ENCODE measurements at places on chromosomes 4 and X. TPM values are rescaled to one million over a fixed set of nuclear protein-coding genes. Genes with fewer than 3 reads are reported as not detected.
A peak's percentile ranks its signal among the peaks of the same experiment; 100 is the strongest.

DNA sequence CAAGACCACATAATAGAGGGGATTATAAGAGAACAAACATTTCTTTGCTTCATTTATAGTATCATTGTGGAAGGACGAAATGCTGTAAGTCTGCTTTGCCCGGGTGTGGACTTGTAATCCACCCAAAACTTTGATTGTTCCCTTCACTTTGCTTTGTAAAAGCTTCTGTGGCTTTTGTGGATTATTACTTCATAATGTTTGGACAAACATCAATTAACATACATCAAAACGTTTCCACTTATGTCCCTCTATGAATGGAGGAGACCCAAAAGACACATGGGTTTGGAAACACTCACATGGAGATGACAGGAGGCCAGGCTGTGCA lies 415.4 kb downstream of the SPRY1 start:
- DNase-seq, result no peak
- H3K4me1 ChIP-seq, result peaks cover 13% of the 10 kb centered on the region
- H3K36me3 ChIP-seq, result no peaks in the 10 kb centered on the region

GRCh38 chrX:66638591-66639500 lies at the start of gene EDA2R:
EDA2R (minus strand) TSS chrX:66639078; CDS start chrX:66616020, 23,058 bp downstream.
- peaks cover 12% of the 10 kb centered on the region for H3K4me1 ChIP-seq
- DNase-seq, result no peak
- H3K27ac ChIP-seq, result no peak within 1 kb of the TSS
- no peaks in the 10 kb centered on the region for H3K27me3 ChIP-seq
- H3K4me3 ChIP-seq, result peak within 1 kb of the TSS; percentile 84

DNA sequence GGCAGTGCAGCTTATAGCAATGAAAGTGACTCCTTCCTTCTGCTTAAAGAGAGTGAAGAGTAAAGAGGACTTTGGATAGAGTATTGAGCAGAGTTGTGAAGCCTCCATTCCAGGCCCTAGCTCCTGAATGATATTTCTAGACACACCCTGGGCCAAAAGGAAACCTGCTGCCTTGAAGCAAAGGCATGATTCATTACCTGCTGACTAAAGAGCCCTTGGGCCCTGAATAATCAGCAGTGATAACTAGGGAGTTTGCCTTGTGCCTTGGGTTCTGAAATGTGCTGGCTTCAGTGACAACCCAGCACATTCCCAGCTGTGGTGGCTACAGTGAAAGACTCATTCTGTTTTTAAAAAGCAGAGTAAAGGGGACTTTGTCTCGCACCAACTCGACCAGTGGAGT lies 49.2 kb downstream of the STPG2 start:
- H3K27me3 ChIP-seq, result peaks cover 4% of the 10 kb centered on the region
- H3K4me3 ChIP-seq, result no peak overlapping the region
- H3K36me3 ChIP-seq, result peaks cover 2% of the 10 kb centered on the region
- no peak overlapping the region for H3K27ac ChIP-seq

DNA sequence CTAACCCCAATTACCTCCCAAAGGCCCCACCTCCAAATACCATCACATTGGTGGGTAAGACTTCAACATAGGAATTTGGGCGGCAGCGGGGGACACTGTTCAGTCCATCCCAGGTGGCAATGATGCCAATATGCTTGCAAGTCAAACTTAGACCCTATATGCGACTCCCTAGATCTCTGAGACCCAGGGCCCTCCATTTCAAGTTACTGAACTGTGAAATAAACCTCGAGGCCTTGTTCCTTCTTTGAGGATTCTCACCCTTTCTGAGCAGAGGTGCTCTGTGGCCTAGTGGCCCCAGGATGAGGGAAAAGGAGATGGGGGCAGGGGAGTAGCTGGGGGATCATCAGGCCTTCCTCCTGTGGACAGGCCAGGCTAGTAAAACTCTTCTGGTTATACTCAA lies 44.7 kb downstream of the CNGA2 start:
- H3K27me3 ChIP-seq, result no peaks in the 10 kb centered on the region
- no peak overlapping the region for H3K4me3 ChIP-seq
- no peak for DNase-seq

The TKTL1 gene
- total RNA-seq, result not detected

The MAP9 gene
- 8.8 TPM for total RNA-seq

- H3K36me3 ChIP-seq, result no peaks in the 10 kb centered on the region
- H3K4me3 ChIP-seq, result no peak overlapping the region
- H3K27ac ChIP-seq, result no peak overlapping the region
- H3K27me3 ChIP-seq, result no peaks in the 10 kb centered on the region
- no peak for DNase-seq
- H3K4me1 ChIP-seq, result no peaks in the 10 kb centered on the region
These were observed 871.2 kb upstream of the TENM3 start for GRCh38 chr4:181372014-181372413.

The CD38 gene
- 5.8 TPM for total RNA-seq

- H3K27me3 ChIP-seq, result no peaks in the 10 kb centered on the region
- DNase-seq, result no peak
- no peak overlapping the region for H3K27ac ChIP-seq
- H3K36me3 ChIP-seq, result peaks cover 68% of the 10 kb centered on the region
- H3K4me3 ChIP-seq, result no peak overlapping the region
These were observed 18.3 kb downstream of the GTPBP6 start for GRCh38 chrX:300334-300733.

GRCh38 chr4:116925900-116926457 lies 159.4 kb downstream of the TRAM1L1 start:
- no peaks in the 10 kb centered on the region for H3K27me3 ChIP-seq
- H3K27ac ChIP-seq, result no peak overlapping the region
- no peaks in the 10 kb centered on the region for H3K36me3 ChIP-seq
- DNase-seq, result no peak
- H3K4me3 ChIP-seq, result no peak overlapping the region

DNA sequence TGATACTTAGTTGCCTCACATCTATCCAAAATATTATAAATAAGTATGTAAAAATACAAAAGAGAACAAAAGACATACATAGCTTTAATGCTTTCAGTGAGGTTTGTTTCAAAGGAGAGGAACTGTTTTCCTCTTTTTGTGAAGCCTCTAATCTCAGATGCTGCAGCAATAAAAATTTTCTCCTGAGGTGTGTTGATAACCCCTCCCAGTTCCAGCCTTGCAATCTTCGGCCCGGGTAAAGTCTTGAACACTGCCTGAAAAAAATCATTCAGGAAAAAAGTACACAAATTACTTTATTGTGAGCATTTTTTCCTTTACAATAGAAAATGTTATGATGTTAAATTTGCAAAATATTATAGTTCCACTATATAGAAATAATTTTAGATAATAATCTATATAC lies 8.8 kb downstream of the BBS7 start:
- H3K27me3 ChIP-seq, result no peaks in the 10 kb centered on the region
- H3K36me3 ChIP-seq, result peaks cover 21% of the 10 kb centered on the region
- no peak for DNase-seq
- no peak overlapping the region for H3K4me3 ChIP-seq
- no peaks in the 10 kb centered on the region for H3K4me1 ChIP-seq

DNA sequence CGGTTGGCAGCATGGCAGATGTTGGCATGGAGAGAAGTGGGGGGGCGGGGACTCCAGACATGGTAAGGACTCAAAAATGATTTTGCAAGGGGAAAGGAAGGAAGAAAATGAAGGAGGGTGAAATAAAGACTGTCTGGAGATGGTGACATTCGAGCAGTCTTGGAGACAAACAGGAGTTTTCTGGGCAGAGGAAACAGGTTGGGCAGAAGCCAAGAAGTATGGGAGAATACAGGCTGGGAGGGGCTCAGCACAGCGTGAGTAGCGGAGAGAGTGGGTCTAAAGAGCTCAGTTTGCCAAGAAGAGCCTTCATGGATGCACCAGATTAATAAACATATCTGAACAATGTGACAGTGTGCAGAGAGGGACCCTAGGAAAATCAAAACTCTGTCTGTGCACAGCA lies 13.3 kb upstream of the CRMP1 start:
- H3K4me3 ChIP-seq, result no peak overlapping the region
- no peaks in the 10 kb centered on the region for H3K36me3 ChIP-seq
- H3K27me3 ChIP-seq, result peaks cover 6% of the 10 kb centered on the region
- DNase-seq, result no peak

The SYAP1 gene
- 16.8 TPM for total RNA-seq

The RBM47 gene
- 6.3 TPM for total RNA-seq

- no peaks in the 10 kb centered on the region for H3K36me3 ChIP-seq
- no peaks in the 10 kb centered on the region for H3K27me3 ChIP-seq
- H3K4me3 ChIP-seq, result no peak overlapping the region
- no peaks in the 10 kb centered on the region for H3K4me1 ChIP-seq
- H3K27ac ChIP-seq, result no peak overlapping the region
These were observed 31.5 kb upstream of the HPGD start for GRCh38 chr4:174553828-174554227.

DNA sequence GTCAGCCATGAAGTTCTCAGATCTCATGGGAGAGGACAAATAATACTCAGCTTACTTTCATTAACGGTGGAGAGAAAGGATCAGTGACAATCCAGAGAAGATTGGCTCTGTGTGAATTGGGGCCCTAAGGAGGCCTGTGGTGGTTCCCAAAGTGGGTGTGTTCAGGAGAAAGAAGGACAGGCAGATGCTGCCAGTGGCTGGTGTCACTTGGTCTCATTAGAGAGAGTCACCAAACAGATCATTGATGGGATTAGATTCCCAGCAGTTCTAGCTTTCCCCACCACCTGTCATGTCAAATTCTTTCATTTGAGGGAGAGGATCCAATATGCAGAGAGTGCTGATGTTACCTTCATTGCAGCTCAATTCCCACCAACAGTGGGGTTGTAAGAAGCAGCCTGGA lies 8.0 kb downstream of the SMPX start:
- no peaks in the 10 kb centered on the region for H3K4me1 ChIP-seq
- no peaks in the 10 kb centered on the region for H3K27me3 ChIP-seq
- no peak for DNase-seq
- H3K4me3 ChIP-seq, result no peak overlapping the region
- no peak overlapping the region for H3K27ac ChIP-seq
- no peaks in the 10 kb centered on the region for H3K36me3 ChIP-seq

DNA sequence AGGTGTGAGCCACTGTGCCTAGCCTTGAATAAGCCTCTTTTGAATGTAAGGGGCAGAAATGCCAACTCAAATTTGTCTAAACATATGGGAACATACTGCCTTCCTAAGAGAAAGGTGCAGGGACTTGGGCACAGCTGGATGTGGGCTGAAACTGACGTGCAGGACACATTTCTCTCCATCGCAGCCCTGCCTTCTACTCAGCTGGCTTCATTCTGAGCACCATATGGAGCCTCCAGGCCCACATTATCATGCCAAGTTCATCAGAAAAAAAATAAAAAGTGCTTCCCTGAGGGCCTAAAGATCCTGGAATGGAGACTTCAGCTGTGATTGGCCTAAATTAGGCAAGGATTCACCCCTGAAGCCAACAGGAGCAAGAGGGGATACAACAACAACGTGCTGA lies 386.2 kb downstream of the RAB28 start:
- H3K36me3 ChIP-seq, result no peaks in the 10 kb centered on the region
- H3K27ac ChIP-seq, result no peak overlapping the region
- DNase-seq, result no peak

DNA sequence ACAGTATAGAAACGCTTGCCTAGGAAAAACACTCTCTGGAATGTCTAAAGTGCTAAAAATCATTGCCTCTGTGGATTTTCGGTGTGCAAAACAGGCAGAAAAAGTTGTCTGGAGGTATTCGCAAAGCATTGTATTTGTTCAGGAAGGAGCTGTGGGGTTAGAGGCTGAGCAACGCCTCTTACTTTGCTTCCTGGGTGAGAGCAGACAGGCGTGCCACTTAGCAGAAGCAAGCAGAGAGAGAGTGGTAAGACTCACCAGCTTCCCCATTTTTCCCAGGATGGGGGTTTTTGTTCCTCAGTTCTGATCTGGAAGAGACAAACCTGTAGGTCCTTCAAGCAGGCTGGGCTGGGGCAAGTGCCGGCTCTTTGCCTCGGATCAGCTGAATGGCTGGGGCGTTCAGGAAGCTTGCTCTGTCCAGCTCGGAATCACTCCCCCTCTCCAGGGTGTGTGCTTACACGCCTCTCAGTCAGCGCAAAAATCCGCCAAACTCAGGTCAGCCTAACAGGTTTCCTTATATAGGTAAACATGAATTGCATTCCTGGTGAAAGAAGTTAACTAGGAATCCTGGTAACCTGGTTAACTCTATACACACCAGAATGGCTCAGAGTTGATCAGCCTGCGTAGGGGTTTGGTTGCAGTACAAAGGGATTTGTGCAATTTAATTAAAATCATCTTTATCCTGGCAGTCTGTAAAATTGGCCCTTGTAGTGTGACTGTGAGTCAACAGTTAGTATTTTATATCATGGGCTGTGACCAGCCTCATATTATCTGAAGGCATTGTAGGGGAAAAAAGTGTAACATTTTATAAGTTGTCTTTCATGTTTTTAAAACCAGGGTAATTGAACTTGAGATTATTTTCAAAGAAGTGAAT lies 213.1 kb upstream of the MID1 start:
- no peaks in the 10 kb centered on the region for H3K27me3 ChIP-seq
- H3K36me3 ChIP-seq, result no peaks in the 10 kb centered on the region
- H3K4me1 ChIP-seq, result no peaks in the 10 kb centered on the region

GRCh38 chr4:74365761-74366160 lies 816 bp downstream of the EREG start:
- peaks cover 15% of the 10 kb centered on the region for H3K4me1 ChIP-seq
- peaks cover 40% of the 10 kb centered on the region for H3K27me3 ChIP-seq
- no peak overlapping the region for H3K27ac ChIP-seq

The ABCG2 gene
- total RNA-seq, result 0.20 TPM

DNA sequence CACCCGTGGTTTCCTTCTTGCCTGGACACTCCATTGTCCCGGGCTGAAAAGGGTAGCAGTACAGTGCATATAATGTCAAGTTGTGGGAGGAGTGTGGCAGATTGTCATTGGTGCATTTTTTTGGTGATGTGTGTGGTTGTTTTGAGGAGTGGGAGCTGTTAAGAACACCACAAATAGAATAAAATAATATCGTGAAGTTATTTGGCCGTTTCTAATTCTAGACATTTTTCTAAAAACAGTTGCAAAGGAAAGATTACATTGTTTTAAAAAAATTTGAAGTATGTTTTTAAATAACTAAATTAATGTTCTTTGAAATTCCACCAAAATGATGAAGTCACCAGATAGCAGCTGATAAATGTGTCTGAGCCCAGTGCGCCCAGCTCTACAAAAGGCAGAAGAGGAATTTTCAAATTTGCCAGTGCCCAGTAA lies 1.3 kb downstream of the PKD2 start:
- peaks cover 4% of the 10 kb centered on the region for H3K27me3 ChIP-seq
- H3K4me3 ChIP-seq, result peak overlapping the region; percentile 87
- peaks cover 30% of the 10 kb centered on the region for H3K4me1 ChIP-seq
- no peaks in the 10 kb centered on the region for H3K36me3 ChIP-seq
- peak overlapping the region; percentile 47 for H3K27ac ChIP-seq

The REELD1 gene
- total RNA-seq, result 2.6 TPM

The SMIM10L2A gene
- 0.10 TPM for total RNA-seq

The GLA gene
- total RNA-seq, result 32.2 TPM

DNA sequence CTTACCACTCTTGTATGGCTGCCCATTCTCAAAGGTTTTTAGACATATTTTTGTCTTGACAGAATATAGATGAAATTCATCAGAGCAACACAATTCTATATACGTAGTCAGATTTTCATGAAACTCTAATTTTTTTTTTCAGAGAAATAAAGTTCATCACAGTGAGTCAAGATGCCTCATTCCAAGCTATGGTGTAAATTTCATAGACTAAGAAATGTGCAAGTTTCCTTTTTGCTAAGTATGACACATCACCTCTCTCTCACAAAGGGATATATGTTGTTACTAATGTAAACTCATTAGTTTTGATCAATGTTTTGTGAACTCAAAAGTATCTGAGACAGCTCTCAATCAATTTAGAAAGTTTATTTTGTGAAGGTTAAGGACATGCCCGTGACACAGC lies 60.4 kb upstream of the ATXN3L start:
- no peak overlapping the region for H3K27ac ChIP-seq
- DNase-seq, result no peak
- no peak overlapping the region for H3K4me3 ChIP-seq
- no peaks in the 10 kb centered on the region for H3K27me3 ChIP-seq
